ENCODE measurements at places on chromosomes 6 and 20.

DNA sequence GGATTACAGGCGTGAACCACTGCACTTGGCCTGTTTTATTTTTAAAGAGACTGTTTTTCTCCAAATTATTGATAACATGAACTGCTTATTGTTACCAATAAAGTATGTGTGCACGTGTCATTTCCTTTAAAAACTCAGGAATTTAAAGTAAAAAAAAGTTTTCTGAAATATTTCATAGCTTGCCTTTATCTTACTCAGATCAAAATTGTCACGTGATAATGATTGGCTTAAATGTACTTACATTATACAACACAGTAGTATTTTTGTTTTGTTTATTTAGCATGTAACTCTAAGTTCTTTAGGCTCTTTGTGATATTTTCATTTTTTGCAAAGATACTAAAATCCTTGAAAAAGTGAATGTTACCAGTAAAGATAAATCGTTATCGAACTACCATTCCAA is 174.1 kb downstream of the ZFAND3 start:
- DNase-seq: no peak

- DNase-seq: no peak
These were observed 670.3 kb downstream of the UTRN start for GRCh38 chr6:144955392-144955791.

DNA sequence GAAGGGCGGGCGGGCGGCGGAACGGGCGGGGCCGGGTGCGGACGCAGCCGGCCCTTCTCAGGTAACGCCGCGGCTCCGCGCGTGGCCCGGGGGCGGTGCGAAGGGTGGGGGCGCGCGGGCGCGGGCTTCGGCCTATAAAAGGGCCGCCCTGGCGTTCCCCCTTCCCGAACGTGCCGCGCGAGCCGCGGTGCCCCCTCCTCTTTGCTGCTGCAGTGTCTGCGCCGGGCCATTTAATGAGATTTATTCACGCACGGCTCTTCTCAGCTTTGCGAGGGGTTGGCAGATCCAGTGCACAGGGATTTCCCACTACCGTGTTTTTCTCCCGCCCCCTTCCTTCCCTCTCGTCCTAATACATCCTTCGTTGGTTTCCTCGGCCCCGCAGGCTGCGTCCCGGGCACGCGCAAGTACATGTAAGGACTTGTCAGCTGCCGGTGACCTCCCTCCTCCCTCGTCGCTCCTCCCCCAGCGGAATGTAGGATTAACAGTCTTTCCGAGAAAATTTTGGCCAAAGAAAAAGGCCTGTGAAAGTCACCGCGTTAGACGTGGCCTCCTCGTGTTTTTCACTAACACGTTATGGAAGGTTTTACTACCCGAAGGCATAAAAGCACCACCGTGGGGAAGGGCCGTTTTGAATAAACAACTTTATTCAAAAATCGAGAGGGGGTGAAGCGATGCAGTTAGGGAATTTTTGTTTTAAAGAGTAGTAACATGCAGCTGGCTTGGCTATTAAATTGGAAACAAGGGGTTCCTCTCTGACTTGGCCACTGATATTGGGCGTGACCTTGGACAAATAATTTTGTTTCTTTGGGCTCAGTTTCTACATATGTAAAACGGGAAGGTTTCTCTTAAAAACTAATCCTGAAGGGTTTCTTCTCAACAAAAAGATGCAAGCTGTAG is 966 bp upstream of the REV3L start:
- peak; percentile 67 for DNase-seq

GRCh38 chr6:22621028-22621427 is 51.7 kb downstream of the HDGFL1 start:
- DNase-seq: no peak

GRCh38 chr20:11502061-11502460 is 415.6 kb upstream of the BTBD3 start:
- no peak for DNase-seq
